Stimulated activated CD4-positive, alpha-beta T cell treated with anti-CD3 and anti-CD28 coated beads, TNF-alpha, amount 100 ng/mL, for 1 hour (primary cell): ENCODE measurements at places on chromosomes 5 and 9.

DNA sequence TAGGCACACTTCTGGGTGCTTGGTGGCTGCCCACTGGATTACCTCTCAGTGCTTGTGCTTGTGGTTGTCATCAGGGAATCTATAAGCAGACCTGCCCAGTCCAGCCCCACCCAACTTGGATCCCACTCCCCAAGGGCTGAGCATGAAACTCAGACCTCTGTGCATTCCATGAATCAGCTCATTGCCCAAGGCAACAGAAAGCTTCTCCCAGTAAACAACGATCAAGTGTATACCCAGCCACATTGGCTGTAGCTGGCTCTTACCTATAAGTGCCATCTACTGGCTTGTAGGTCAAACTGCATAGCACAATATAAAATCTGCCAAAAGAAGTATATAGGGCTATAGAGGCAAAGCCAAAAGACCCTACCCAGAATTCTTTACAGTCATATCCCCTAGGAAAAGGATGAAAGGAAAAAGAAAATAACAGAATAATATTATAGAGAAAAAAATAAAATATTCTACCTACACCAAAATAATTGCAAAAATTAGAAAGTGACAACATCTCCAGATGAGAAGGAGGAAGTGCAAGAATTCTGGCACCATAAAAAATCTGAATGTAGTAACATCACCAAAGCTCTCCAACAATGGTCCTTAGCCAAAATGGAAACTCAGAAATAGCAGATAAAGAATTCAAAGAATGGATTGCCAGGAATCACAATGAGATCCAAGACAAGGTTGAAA lies 321.0 kb upstream of the TRPC7 start:
- DNase-seq: no peak

- no peak for DNase-seq
These were observed 2.7 kb downstream of the EEIG1 start for GRCh38 chr9:127977884-127978647.

GRCh38 chr5:170105642-170106611 lies at the start of gene FOXI1:
TSS of gene FOXI1 (plus strand) at chr5:170105897. CDS start at chr5:170105958, 61 bp downstream.
- no peak for DNase-seq

GRCh38 chr9:130789747-130790672 lies 45.0 kb upstream of the ABL1 start:
- DNase-seq: no peak

GRCh38 chr5:91245074-91245452 lies 138.1 kb downstream of the ARRDC3 start:
- DNase-seq: no peak

DNA sequence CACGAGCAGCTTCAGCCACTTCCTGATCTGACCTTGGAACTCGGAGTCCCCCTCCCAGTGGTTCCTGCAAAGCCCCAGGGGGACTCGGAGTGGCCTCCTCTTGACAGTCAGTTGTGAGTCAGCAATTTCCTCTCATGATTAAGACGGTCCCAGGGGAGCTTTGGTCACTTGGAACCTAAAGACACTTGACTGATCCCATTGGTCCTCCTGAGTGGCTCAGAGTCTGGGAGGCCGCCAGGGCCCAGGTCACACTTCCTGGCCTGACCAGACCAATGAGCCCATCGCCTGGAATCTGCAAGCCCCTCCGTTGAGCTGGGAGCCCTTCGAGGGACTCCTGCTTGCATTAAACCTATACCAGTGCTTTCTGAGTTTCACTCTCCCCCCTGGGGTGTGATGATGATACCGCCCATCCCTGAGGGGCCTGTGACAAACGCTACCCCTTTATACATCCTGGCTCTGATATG lies 29.1 kb downstream of the TSPAN17 start:
- no peak for DNase-seq

DNA sequence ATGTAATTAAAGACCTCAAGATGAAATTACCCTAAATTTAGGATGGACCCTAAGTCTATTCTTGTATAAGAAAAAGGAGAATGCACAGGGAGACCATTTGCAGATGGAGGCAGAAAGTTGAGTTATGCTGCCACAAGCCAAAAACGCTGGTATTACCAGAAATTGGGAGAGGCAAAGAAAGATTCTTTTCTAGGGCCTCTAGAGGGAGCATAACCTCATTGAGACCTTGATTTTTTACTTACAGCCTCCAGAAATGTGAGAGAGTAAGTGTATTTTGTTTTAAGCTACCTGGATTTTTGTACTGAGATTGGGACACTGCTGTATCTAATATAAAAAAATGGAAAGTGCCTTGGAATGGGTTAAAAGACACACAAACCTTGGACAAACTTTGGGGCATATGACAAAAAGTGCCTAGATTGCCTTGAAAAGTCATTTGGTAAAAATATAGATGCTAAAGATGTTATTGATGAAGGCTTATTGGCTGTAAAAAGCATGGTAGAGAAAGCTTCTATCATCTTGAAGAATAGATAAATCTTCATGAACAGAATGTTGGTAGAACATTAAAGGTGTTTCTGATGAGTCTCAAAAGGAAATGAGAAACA lies 174.7 kb upstream of the PRDM9 start:
- DNase-seq: no peak

DNA sequence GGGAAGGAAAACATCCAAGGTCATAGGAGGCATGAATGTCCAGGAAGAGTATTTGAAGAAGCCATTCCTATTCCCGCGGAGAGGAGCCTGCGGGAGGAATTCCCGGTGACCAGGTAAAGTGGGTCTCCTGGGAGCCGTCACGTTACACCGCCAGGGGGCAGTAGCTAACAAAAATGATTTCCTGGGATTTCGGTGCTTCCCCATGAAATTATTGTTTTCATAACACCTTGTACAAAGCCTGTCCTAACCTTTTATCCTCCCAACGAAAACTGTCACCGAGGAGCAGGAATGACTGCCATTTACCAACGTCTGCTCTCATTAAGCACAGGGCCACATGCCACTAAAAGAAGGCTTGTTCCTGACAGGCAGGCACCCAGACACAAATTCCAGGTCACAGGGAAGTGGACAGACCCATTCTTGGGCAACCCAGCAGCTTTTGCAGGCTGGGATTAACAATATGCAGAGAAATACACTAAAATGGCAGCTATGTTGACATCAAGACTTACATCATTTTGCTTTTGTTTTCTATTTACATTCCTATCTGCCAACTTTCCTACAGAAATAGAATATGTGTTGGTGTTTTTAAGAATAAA lies 41.2 kb upstream of the CTSL start:
- no peak for DNase-seq

GRCh38 chr5:181243018-181243563 lies 615 bp downstream of the RACK1 start:
- no peak for DNase-seq

DNA sequence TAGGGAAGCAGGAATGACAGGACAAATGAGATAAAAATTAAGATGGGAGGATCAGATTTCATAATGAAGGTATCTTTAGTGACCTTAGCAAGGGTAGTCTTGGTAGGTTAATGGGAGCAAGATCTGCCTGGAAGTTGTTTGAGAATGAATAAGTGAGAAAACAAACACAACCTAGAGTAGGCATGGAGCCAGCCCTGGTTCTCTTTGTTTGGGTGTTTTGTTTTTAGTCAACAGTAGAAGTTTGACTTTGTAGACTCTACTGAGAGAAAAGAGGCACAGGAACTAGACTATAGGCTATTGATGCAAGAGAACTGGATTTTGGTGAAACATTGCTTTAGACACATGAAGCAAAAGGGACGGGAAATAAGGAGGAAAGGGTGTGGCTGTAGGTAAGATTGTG lies 40.3 kb downstream of the KCNN2 start:
- DNase-seq: no peak

DNA sequence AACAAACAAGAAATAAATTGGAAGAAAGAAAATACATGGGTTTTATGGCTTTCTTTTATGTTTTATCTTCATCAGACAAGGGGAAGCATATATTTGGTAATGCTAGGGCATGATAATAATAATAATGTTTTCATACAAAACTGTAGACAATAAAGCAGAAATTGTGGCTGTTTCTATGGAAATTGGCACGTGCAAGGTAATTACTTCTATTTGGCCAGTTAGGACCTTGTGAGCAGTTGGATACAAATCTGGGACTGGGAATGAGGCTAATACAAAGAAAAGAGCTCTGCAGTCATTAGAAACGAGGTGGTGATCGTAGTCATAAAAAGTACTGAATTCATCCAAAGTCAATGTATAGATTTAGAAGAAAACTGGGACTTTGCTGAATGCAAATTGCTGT lies 233.6 kb downstream of the EFNA5 start:
- no peak for DNase-seq

DNA sequence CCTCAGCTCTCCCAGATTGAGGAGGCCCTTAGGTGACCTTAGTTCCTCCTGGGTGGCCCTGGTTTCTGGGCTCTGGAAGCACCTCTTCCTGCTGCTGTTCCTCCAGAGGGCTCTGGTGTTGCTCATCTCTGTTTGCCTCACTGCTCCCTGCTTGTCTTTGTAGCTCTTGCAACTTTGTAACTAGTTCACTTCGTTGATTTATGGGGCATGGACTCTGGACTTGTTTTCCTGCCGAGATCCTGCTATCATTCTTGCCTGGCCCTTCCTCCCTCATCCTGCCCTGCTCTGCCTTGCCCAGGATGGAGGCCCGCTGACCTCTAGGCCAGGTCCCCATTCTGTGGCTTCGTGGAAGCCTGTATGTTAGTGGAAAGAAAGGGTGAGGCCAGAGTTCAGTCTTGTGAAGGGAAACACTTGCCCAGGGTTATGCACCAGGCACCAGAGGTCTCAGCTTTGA lies 169.3 kb downstream of the MACROH2A1 start:
- DNase-seq: no peak

- DNase-seq: no peak
These were observed 101.6 kb upstream of the TBCA start for GRCh38 chr5:77877516-77878355.

DNA sequence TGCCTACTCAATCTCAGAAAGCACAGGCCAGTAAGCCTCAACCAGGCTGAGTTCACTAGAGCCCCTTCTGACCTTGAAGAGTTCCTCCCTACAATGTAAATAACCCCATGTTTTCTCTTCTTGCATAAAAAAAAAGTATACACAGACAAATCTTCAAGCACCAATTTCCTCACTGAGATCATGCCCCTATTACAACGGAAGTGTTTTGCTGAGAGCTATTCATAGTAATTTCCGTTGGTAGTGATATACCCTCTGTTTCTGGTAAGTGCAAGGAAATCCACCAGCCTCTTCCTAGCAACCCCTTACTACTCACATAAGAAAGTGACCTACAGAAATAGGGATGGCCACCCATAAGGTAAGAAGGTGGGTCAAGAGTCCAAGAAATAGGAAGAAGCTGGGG lies 76.4 kb upstream of the TARS1 start:
- DNase-seq: no peak

- no peak for DNase-seq
These were observed 381.8 kb downstream of the ADGRV1 start for GRCh38 chr5:90940227-90940995.

GRCh38 chr5:171419688-171420430 lies 412 bp downstream of the FGF18 start:
- DNase-seq: no peak

GRCh38 chr9:69218166-69218565 lies 44.1 kb downstream of the TJP2 start:
- no peak for DNase-seq

DNA sequence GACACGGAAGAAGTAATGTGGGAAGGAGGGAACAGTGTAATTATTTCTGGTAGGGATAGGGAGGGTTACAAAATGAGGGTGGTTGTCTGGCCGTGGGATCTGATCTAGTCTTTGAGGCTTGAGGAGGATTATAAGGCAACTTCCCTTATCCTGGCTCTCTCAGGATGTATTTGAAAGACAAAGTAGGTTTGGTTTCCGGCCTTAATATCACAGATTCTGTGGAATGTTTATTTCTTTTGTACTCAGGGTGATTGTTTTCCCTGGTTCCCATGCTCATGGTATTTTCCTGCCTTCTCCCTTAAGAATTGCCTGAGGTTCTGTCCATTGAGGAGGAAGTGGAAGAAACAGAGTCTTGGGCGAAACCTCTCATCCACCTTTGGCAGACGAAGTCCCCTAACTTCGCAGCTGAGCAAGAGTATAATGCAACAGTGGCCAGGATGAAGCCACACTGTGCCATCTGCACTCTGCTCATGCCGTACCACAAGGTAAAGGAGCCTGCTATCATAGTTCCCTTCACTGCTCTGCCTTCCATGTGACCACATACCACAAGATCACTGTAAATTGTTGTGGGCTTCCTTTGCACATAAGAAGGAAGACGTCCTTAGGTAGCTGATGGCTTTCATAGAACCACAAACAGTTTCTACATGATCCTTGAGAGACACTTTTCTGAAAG lies 253.8 kb downstream of the KDM4C start:
- DNase-seq: no peak

DNA sequence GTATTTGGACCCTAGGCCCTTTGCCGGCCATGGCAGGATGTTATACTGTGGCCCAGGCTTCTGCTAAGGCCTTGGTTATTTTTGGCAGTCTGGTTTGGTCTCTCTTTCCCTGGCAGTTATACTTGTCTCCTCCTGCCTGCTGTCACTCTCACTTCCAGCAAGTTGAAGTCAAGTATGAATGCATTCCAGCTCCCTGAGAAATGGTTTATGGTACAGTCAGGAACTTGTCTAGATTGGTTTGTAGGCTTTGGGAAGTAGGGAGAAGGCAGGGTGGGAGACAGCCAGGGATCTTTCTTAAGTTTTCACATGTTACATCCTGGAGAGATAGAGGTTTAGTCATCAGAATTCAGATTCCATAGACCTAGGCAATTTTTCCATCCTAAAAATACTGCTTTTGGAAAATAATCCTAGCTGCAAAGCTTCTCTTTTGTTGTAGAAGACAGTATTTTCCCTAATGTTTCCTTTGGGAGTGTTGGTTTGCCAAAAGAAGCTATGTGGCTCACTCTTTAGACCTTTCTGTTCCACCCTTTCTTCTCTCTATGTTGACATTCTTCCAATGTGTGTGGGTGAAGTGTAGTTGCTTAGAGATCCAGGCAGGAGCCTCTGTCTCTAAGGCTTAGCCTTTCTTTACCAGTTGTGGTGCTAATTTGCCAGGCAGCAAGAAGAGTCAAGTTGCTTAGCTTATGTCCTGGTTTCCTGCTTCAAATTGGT lies 2.5 kb upstream of the KDM3B start:
- no peak for DNase-seq

DNA sequence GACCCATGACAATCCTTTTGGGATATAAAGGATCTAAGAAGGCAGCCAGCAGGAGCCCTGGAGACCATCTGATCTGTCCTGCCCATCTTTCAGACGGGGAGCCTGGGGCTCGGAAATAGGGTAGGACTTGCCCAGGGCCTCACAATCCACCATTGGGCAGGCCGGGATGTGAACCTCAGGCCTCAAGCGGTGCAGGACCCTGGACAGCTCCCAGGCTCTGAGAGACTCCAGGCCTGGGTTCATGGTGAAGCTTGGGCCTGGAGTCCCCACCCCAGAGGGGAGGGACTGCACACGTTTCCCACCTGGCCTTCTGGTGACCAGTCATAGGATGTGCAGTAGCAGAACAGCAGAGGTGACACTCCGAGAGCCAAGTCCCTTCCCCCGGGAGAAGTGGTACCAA lies 36.6 kb upstream of the RAPGEF1 start:
- DNase-seq: no peak
